Suppressor macrophage treated with lipopolysaccharide for 4 hours (primary cell): ENCODE measurements at places on chromosomes 16 and 17.

DNA sequence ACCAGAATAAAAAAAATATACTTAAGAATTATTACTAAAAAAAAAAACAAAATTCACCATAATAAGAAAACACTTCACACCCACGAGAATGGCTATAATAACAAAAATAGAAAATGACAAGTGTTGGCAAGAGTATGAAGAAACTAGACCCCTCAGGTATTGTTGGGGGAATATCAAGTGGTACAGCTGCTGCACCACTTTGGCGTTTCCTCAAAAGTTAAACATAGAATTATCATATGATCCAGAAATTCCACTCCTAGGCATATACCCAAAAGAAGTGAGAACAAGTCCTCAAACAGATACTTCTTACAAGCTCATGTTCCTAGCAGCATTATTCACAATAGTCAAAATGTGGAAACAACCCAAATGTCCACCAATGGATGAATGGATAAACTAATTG lies 26.3 kb downstream of the AMFR start:
- DNase-seq, result no peak

- no peak for DNase-seq
These were observed 180.2 kb upstream of the CDH5 start for GRCh38 chr16:66186251-66186785.

DNA sequence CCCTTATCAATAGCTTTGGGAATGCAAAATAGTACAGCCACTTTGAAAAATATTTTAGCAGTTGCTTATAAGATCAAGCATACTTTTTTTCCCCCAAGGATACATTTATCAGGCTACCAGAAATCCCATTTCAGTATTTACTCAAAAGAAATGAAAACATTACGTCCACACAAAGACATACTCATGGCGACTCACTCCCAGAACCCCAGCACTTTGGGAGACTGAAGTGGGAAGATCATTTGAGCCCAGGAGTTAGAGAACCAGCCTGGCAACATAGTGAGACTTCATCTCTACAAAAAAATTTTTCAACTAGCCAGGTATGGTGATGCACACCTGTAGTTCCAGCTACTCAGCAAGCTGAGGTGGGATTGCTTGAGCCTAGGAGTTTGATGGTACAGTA lies 5.9 kb downstream of the SKA2 start:
- no peak for DNase-seq

DNA sequence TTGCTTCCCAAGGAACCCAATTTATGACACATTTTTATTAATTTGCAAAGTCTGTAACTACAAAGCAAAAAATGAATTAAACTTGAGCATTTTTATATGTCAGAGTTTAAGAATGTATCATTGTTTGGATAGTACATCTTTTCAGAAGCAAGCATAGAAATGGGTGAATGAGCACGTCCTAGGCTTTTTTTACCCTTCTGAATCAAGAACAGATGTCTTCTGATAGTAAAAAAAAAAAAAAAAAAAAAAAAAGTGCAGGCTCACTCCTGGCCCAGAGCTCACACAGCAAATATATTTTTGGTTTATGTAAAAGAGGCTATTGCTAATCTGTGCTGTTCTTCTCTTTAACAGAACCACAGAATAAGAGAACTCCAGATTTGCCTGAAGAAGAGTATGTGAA lies 6.3 kb downstream of the TERF2IP start:
- DNase-seq, result no peak

DNA sequence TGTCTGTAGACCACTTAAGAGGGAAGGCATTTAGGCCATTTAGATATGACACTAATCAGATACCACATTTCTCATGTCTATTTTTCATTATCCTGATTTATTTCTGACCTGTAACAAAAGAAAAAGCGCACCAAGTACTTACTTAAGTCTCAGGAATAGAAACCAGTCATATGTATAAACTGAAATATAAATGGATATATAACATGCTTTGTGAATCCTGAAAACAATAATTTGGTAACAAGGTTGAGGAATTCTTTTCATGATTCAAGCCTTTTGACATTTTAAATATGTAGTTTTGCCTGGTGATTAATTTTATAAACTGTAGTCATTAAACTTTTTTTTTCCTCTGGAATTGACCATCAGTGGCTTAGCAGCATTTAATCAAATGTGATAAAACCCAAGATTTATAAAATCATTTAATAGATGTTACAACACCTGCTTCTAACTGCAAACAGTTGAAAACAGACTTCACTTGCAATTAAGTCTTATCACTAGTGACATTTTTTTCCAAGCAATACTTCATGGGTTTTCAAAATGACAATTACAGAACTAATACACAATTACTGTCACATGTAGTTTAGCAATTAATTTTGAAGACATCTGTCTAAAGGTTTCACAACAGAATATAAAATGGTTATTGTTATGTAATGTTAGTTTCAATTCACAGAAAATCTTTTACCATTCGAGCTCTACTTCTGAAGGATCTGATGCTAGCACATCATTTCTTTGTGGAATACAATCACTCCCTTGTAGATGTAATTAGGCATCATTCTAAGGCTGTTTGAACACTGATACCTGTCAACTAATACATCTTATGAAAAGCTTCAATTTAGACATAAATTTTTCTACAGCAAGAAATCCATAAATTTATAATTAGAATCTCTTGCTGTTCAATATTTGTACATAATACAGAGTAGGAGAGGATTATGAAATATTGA lies 110.3 kb downstream of the TOX3 start:
- no peak for DNase-seq

GRCh38 chr17:28317966-28318758 lies 838 bp upstream of the TMEM97 start:
- DNase-seq, result no peak

GRCh38 chr17:1521086-1521640 lies 4.8 kb upstream of the INPP5K start:
- DNase-seq, result no peak
